ENCODE measurements at places on chromosomes 12 and 14. TPM values are rescaled to one million over a fixed set of nuclear protein-coding genes. Genes with fewer than 3 reads are reported as not detected.
A peak's percentile ranks its signal among the peaks of the same experiment; 100 is the strongest.

DNA sequence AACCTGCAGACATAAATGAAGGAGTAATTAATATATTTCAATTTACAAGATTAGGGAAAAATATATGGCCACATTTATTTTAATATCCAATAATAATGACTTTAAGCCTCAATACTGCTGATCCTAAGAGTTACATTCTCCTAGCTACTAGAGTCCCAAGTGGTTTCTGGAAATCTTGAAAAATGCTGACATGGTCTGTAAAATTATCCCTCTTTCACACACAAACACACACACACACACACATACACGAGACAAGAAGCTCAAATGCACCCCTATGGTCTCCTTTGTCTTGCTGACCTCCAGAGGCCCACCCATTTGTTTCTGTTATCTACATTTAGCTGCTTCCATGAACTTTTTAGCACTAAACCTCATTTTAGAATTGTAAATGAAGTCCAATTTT is 53.0 kb upstream of the USP15 start:
- DNase-seq = no peak

- peak; percentile 47 for DNase-seq
These were observed 35.0 kb downstream of the CORO1C start for GRCh38 chr12:108696111-108696995.

The NCAPD2 gene
- total RNA-seq = 196 TPM

DNA sequence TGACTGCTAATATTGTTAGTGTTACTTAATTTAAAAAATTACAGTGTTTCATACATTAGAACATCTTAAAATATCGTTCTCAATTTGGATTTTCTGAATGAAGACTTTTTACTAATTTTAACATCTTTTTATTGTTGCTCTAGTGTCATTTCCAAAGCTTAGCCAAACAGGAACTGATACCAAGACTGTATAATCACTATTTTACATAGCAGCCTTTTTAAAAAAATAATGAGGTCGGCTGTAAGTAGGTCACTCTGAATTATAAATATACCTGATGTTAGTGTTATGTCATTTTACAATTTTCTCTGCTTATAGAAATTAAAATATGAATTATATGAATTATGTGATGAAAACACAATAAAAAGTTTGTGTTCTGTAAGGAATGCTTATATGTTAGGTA is 321.5 kb downstream of the TMEM117 start:
- no peak for DNase-seq

The LMNTD1 gene
- not detected for total RNA-seq

The KRT74 gene
- not detected for total RNA-seq

DNA sequence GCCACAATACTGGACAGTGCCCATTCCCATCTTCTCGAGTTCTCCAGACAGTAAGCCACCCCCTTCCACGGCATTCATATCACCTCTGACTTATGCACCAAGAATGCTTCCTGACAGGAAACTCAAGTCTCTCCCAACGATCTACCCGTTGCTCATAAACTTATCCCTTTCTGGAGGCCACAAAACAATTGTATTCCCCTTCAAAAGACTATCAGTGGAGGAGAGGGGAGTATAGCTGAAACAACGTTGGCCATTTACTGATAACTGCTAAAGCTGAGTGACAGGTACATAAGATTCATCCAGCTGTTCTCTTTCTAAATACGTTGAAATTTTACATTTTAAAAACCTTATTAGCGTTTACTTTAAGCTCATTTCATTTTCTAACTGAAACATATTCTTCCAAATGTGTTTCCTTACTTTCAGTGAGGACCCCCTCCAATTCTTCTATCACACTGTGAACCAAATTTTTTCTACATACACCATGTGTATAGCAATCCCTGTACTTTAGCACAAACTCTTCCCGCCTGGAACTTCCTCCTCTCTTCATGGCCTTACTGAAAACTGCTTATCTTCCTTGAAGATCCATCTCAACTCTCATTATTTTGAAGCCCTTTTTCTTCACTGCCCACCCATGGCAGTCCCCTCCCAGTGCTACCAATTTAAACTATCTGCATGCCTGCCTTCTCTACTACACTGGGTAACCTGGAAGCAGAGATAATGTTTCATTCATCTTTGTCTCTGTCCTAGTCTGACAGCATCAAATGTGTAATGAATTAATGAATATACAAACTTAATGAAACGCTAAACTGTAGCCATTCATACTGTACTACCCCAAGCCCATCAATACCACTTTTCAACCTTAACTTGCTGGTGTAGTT is 28.8 kb downstream of the ATXN2 start:
- DNase-seq = no peak

GRCh38 chr12:25995906-25996305 is 37.4 kb downstream of the RASSF8 start:
- no peak for DNase-seq

- DNase-seq = no peak
These were observed 247.7 kb downstream of the ATP23 start for GRCh38 chr12:58189030-58189429.

GRCh38 chr12:53103860-53104305 is 597 bp downstream of the SOAT2 start:
- DNase-seq = peak; percentile 21

The RNF212B gene
- not detected for total RNA-seq

DNA sequence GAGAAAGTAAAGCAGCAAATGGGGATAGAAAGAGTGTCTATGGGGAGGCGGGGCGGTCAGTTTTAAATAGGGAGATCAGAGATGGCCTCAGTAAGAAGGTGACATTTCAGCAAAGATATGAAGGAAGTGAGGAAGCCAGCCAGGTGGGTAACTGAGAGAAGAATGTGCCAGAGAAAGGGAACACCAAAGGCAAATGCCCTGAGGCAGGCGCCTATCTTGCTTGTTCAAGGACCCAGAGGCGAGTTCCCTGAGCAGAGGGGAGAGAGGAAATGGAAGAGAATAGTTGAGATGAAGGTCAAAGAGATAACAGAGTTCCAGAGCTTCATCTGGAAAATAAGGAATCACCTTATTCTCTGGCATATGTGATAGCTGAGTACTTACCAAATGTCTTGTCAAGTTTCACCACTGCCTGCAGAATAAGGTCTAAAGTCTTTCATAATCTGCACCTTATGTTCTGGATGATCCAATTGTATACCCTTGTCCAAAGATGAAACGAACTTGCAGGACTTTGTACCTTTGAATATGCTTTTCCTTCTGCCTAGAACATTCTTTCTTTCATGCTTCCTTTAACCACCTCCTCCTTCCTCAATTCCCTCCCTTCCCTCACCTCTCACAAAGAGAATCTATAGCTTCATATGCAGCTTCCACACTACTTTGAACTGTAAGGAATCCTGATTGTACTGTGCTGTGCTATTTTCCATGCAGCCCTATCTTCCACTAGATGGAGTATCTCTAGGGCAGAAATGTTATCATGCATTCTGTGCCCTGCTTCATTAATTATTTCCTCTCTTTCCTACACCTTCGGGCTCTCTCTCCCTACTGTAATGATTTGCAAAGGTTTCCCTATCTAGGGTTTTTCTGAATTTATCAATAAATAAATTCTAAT is 38.5 kb downstream of the GNPTAB start:
- DNase-seq = no peak

DNA sequence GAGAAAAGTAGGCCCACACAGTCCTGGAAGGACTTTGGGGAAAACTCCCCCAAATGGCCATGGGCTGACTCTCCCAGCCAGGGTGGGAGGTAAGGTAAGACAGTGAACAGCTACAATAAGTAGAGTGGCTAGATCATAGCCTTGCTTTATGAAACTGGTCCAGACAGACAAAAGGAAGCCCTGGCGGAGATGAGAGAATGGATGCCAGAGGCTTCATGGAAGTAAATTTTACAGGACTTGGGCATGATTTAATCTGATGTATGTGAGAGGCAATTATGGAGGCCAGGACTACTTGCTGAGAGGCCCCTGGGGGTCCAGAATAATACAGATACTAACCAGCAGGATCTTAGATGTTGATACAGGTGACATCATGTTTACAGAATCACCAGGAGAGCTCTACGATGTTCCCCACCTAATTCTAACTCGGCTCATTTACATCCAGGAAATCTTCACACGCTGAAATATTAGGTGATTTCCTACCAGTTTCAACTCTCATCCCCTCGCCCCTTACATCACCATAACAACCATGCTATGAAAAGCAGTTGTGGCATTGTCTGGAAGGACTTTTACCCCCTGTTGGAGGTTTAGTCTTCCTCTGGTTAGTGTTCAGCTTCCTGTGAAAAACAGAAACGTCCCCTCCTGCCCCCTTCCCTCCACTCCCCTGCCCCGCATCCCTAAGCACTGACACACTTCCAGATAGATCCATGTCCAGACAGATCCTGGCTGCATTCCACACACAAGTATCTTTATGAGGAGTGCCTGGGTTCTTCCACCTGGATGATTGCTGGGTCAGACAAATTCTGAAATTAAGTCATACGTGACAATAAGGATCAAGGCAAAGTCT is 39.5 kb upstream of the NT5DC3 start:
- no peak for DNase-seq

The WNT5B gene
- not detected for total RNA-seq

- no peak for DNase-seq
These were observed 1072.5 kb upstream of the ATXN7L3B start for GRCh38 chr12:73465106-73465505.

DNA sequence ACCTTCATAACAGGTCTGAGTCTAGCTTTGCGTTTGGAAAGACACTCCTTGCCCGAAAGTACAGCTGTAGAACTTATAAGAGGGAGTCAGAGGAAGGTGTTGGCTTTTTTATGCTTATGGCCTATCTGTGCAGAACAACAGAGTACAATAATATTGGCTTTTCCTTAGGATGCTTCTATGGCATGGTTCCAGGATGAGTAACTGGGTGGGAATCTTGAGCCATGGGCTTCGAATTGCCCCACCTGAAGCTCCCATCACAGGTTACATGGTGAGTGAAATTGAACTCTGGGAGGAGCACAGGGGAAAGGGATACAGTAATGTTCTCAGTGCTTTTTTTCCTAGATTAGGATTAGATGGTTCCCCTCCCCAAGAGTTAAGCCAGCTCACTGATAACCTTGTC is 13.0 kb downstream of the PARP2 start:
- DNase-seq = no peak

- peak; percentile 71 for DNase-seq
These were observed 8.1 kb downstream of the VAMP1 start for GRCh38 chr12:6462234-6462995.

DNA sequence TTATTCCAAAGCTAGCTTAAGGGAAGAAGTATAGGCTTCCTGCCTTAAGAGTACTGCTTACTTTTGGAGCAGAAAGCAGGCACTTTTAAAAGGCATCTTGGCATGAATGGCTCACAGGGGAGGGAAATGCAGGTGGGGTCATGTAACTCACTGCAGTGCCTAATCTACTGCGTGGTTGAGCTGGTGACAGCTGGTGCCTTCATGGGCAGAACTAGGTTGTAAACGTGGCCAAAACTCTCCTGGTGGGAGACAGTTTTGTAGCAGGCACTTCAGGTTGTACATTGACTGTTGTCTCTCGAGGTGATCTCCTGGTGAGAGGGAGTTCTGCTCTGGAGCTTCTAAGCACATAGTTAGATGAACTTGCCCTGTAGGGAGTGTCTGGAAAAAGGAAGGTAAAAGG is 962.5 kb downstream of the DIO2 start:
- DNase-seq = no peak

GRCh38 chr14:37991027-37991426 is 216.7 kb upstream of the SSTR1 start:
- DNase-seq = no peak

GRCh38 chr12:113040722-113041171 is 15.8 kb upstream of the DTX1 start:
- no peak for DNase-seq

DNA sequence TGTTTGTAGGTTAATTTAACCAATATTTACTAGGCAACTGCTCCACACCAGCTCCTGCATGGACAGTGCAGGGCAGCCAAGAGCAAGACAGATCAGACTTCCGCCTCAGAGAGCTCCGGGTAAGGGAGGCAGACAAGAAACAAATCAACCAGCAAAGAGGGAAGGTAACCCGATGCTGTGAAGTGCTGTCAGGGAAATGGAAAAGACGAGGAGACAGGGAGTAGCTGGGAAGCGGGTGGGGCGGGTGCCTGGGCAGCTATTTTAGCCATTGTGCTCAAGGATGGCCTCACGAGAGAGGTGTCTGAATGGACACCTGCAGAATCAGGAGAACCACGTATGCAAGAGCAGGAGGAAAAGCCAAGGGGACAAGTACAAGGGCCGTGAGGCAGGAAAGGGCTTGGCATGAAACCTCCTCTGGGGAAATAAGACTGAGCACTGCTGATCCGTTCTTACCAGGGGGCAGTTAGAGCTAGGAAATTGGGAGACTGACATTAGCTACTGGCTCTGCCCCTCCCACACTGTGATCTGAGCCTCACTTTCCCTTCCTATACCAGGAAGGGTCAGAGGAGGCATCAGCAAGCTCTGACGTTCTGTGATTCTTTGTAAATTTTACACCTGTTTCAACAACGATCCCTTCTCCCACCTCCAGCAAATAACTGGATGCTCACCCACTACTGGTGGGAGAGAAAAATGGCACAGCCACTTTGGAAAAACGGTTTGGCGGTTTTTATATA is 6.5 kb upstream of the TMEM119 start:
- no peak for DNase-seq

The FSCB gene
- total RNA-seq = not detected

DNA sequence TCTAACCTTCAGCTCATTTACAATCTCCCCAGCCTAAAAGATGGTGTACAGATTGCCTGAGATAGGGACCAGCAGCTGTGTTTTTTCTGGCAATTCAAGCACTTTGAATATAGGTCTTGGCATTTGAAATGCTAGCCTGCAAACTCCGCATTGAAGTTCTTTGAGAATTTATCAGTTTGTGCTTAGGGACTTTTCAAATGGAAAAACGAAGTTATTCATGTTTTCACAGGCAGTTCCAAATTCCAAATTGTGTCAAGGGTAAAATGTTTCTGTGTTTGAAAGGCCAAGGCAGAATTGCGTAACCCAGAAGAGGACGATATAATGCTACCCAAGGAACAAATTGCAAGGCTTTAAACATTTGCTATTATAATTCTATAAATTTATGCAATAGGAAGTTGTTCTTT is 168.9 kb upstream of the RASSF8 start:
- no peak for DNase-seq

GRCh38 chr14:90302529-90303303 is 29.0 kb downstream of the NRDE2 start:
- no peak for DNase-seq

The SMIM41 gene
- total RNA-seq = not detected

The KRT80 gene
- not detected for total RNA-seq

DNA sequence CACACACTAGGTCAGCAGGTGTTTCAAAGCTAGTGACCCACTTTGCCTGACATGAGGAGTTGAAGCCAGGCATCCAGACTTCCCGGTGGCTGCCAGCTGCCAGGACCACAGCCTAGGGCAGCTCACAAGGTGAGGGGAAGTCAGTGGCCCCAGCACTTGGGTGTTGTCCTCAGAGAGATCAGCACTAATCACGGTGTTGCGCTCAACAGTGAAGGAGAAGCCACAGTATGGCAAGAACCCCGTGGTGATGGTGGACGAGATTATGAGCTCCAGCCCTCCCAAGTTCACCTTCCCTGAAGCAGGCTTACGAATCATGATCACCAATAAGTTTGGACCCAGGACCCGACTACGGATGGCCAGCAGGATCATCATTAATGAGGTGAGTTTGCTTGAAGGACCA is 59.9 kb upstream of the RIN3 start:
- DNase-seq = no peak
